ENCODE measurements at places on chromosomes 1 and 21. TPM values are rescaled to one million over a fixed set of nuclear protein-coding genes. Genes with fewer than 3 reads are reported as not detected.

- DNase-seq: no peak
Measured at GRCh38 chr1:21165646-21166045, 11.1 kb downstream of the EIF4G3 start.

GRCh38 chr1:214683621-214684020 lies 80.6 kb downstream of the CENPF start:
- DNase-seq: no peak

The ZNF644 gene
- 74.2 TPM for total RNA-seq

- no peak for DNase-seq
Measured at GRCh38 chr1:66239834-66240233, 294.1 kb upstream of the SGIP1 start.

The TMEM240 gene
- 12.2 TPM for total RNA-seq

The PLEKHG5 gene
- 20.1 TPM for total RNA-seq

DNA sequence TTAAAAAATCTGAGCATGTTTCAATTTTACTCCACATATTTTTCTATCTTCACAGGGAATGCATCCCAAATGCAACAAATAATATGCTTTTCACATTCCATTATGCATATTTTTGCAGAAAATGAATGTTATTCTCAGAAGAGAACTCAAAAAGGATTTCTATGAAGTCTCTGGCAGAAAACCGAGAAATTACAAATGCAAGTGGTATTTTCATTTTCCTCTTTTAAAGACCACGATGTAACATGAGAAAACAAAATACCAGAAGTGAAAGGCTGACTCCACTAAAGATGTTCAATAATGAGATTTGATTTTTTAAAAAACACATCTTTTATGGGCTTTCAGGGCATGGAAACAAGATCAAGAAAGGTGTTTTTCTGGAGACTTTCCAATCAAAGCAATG lies 5.0 kb upstream of the PDC start:
- no peak for DNase-seq

GRCh38 chr1:22347854-22348760 lies 103.5 kb upstream of the ZBTB40 start:
- no peak for DNase-seq

DNA sequence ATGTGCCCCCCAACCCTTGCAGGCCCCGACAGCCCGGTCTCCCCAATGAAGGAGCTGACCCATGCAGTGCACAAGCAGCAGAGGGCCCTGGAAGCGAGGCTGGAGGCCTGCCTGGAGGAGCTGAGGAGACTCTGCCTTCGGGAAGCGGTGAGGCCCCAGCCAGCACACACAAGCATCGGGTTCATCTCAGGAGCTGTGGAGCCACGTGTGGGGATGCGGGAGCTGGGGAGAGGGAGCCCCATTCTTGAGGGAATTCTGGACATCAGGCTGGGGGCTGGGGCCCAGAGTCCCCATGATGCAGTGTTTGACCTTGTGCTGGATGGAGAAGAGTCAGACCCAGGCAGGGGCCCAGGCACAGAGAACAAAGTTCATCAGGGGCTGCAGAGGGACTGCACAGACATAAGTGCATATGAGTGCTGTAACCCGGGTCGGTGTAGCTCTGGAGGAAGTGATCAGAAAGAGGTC lies 4.8 kb downstream of the INAVA start:
- no peak for DNase-seq

- no peak for DNase-seq
Measured at GRCh38 chr21:18142655-18143054, 102.0 kb upstream of the CHODL start.

- no peak for DNase-seq
Measured at GRCh38 chr1:56933606-56934005, 32.2 kb downstream of the C8B start.

DNA sequence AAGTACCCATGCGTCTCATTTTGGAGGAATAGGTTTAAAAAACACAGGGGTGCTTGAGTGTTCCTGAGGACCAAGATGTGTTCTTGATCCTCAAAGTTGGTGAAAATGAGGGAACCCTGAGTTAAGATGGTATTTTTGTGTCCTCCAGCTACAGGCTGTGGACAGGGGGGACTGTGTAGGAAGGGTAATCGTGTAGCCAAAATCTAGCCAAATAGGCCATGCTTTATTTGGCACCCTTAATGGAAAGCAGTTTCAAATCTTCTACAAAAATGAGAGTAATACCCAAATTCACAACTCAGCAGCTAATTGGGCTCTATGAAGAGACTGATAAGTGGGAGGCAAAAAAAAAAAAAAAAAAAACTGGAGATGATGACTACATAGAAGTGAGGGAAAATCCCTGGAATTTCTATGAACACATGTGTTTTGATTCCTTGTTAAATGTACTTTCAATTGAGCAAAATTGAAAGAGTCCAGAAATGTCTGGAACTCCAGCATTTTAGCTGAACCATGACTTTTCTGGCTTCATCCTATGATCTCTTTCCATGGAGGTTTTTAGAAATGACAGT lies 470 bp downstream of the HSD11B1 start:
- DNase-seq: no peak

GRCh38 chr1:111924786-111925185 lies 64.7 kb downstream of the KCND3 start:
- no peak for DNase-seq
